ENCODE measurements at places on chromosomes 2 and 18. TPM values are rescaled to one million over a fixed set of nuclear protein-coding genes. Genes with fewer than 3 reads are reported as not detected.

GRCh38 chr18:55665506-55665905, 77.5 kb upstream of the TCF4 start:
- no peak overlapping the region for H3K4me3 ChIP-seq
- no peak for DNase-seq
- no peaks in the 10 kb centered on the region for H3K4me1 ChIP-seq
- no peak overlapping the region for H3K27ac ChIP-seq
- H3K36me3 ChIP-seq = no peaks in the 10 kb centered on the region
- H3K27me3 ChIP-seq = no peaks in the 10 kb centered on the region

GRCh38 chr2:168147830-168148794, 99.3 kb downstream of the STK39 start:
- no peaks in the 10 kb centered on the region for H3K27me3 ChIP-seq
- DNase-seq = no peak
- no peak overlapping the region for H3K4me3 ChIP-seq
- no peak overlapping the region for H3K27ac ChIP-seq
- no peaks in the 10 kb centered on the region for H3K36me3 ChIP-seq

POTEI gene
- polyA plus RNA-seq = not detected

DGKD gene
- 25.8 TPM for polyA plus RNA-seq

GRCh38 chr2:6525475-6525964, 340.2 kb downstream of the CMPK2 start:
- no peak for DNase-seq
- H3K4me3 ChIP-seq = no peak overlapping the region
- H3K27me3 ChIP-seq = no peaks in the 10 kb centered on the region
- no peaks in the 10 kb centered on the region for H3K36me3 ChIP-seq

TIMM21 gene
- 15.2 TPM for polyA plus RNA-seq

GRCh38 chr2:152097801-152098495, 896 bp downstream of the CACNB4 start:
- DNase-seq = no peak
- H3K4me3 ChIP-seq = peak overlapping the region; percentile 42
- no peaks in the 10 kb centered on the region for H3K36me3 ChIP-seq
- H3K27me3 ChIP-seq = peaks cover 16% of the 10 kb centered on the region
- H3K4me1 ChIP-seq = peaks cover 6% of the 10 kb centered on the region
- H3K27ac ChIP-seq = no peak overlapping the region

GRCh38 chr2:217783243-217783642, 219.6 kb downstream of the TNS1 start:
- no peak for DNase-seq
- no peaks in the 10 kb centered on the region for H3K36me3 ChIP-seq
- H3K27me3 ChIP-seq = no peaks in the 10 kb centered on the region

COL3A1 gene
- polyA plus RNA-seq = not detected

DNA sequence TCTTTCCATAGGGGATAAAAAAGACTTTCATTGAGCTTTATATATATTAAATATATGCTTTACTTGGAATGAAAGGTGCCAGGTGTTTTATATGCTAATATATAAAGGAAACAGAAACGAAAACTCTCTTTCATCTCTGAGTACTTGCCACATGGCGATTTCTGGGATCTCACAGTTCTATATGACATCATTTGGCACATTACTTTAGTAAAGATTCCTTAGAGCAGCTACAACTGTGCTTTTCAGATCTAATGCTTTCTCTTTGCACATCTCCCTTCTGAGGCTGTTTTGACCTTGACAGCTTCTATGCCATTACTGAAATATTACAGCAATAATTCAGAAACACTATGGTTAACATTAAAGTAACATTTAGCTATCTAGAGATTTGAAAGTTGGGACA, 1082.9 kb upstream of the CDH2 start:
- H3K27me3 ChIP-seq = no peaks in the 10 kb centered on the region
- H3K4me1 ChIP-seq = no peaks in the 10 kb centered on the region
- no peak overlapping the region for H3K27ac ChIP-seq
- no peaks in the 10 kb centered on the region for H3K36me3 ChIP-seq
- H3K4me3 ChIP-seq = no peak overlapping the region
- DNase-seq = no peak

- H3K36me3 ChIP-seq = no peaks in the 10 kb centered on the region
- H3K4me3 ChIP-seq = no peak overlapping the region
- DNase-seq = no peak
- no peaks in the 10 kb centered on the region for H3K4me1 ChIP-seq
These were observed 157.6 kb downstream of the LRATD1 start for GRCh38 chr2:14790041-14790640.

- no peak overlapping the region for H3K27ac ChIP-seq
- DNase-seq = no peak
- no peak overlapping the region for H3K4me3 ChIP-seq
- no peaks in the 10 kb centered on the region for H3K4me1 ChIP-seq
- H3K36me3 ChIP-seq = no peaks in the 10 kb centered on the region
These were observed 258.3 kb upstream of the POU3F3 start for GRCh38 chr2:104595576-104595975.

LOXHD1 gene
- not detected for polyA plus RNA-seq

DNA sequence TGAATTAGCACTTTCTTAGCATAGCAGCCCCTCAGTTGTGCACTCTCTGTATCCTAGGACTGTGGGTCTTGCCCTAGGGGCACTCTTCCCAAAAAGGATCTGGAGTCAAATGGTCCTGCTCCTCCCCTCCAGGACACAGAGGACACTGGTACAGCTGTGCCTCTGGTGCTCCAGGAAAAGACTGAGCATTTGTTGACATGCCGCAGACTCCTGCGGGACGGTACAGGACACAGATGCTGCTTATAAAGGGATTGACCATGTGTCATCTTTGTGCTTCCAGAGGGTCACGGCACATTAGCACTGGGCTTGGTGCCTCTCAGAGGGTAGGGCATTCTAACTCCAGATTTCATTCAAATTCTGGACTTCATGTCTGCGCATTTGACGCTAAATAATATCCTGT, 110.5 kb downstream of the KLF7 start:
- DNase-seq = no peak
- no peak overlapping the region for H3K4me3 ChIP-seq
- H3K36me3 ChIP-seq = no peaks in the 10 kb centered on the region
- no peaks in the 10 kb centered on the region for H3K4me1 ChIP-seq

HMSD gene
- polyA plus RNA-seq = not detected

All from naive thymus-derived CD4-positive, alpha-beta T cell (primary cell).